ENCODE measurements at places on chromosomes 5 and 9. TPM values are rescaled to one million over a fixed set of nuclear protein-coding genes. Genes with fewer than 3 reads are reported as not detected.
A peak's percentile ranks its signal among the peaks of the same experiment; 100 is the strongest.

DNA sequence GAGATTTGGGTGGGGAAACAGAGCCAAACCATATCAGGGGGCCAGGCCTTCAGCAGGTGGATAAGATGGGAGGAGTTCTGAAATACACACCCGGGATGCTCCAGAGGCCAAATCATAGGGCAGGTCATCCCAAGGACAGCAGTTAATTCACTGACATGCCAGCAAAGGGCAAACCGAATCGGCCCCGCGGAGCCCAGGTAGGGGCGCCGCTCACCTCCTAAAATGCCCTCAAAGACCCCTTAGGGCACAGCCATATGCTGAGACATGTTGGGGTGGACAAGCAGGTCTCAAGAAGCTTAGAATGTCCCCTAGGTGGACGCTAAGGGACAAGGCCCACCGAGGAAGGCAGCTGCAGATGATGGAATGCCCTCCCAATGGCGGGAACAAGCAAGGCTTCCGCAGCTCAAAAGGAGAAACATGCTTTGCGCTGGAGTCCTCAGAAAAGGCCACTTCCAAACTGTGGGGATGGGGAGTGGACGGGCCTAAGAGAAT lies 144.9 kb downstream of the ERCC6L2 start:
- no peak for DNase-seq

DNA sequence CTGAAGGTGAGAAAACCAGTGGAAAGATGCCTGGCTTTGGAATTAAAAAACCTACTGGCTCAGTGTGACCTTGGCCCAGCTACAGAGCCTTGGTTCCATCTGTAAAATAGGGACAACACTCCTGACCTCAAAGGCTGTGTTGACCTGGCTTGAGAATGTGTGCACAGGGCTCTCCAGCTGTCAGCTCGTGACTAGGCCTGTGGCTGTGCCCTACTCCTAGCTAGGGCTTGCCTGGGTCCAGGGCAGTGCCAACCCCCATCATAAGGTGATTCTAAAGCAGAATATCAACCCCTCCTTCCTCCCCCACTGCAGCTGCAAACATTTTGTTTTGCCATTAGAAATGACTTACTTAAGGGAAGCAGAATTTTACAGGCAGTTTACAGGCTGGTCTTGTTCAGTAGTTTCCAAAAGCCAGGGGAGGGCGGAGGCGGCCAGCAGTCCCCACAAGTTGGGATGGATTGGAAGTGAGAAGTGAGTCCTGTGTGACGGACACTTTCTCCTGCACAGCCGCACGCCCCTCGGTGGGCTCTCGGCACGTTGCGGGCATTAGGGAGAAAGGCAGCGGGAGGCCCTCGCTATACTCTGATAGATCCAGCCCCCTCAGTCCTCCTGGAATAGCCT lies 7.3 kb downstream of the PITX1 start:
- DNase-seq, result no peak

GRCh38 chr9:131349881-131350563 lies 43.9 kb upstream of the PRRC2B start:
- peak; percentile 87 for DNase-seq

The DMRTA1 gene
- 3.4 TPM for total RNA-seq

Data from mucosa of gallbladder (tissue), 1 donor.